ENCODE measurements at places on chromosomes 7 and 10.
A peak's percentile ranks its signal among the peaks of the same experiment; 100 is the strongest.

- DNase-seq: no peak
Measured at GRCh38 chr7:130441408-130441869, 623 bp upstream of the CEP41 start.

DNA sequence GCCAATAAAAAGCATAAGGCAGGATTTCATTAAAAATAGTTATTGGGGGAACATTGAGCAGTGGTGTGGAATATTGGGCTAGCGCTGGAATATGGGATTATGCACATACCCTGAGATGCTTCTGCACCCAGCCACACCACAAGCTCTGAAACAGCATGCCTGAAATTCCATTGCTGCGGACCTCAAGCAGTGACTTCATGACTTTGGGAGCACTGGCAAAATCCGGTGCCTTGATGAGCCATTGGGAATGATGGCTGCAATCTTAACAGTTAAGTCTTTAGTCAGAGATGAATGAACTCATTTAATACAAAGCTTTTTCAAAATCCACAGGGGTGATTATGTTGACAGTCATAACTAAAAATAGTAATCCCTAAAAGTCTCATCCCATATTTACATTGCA, 274.7 kb upstream of the MTPN start:
- DNase-seq: no peak

DNA sequence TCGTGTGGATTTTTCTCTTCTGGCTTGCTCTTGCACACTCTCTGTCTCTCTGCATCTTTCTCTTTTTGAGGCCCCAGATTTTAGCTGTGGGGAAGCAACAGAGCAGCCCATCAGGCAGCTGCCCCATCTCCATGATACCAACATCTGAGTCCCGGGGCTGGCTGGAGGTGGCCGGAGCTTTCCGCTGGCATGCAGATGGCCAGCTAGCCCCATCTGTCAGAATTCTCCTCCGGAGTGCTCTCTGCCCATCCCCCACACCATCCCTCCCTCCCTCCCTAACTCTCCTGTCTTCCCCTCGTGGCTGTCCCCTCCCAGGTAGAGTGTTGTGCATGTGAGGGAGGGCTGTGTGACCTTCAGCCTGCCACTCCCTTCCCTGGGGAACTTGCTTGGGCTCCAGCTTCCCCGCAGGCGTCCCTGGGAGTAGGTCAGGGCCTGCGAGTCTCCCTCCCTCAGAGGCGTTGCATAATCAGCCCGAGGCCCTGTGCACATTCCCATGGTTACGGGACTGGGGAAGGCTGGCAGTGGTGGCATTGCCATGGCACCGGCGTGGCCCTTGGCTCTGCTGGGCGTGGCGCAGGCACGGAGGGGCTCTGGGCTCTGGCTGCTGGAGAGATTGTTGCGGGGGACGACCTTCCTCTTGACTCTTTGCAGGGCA, 24.7 kb downstream of the GHRHR start:
- DNase-seq: no peak

- no peak for DNase-seq
Measured at GRCh38 chr7:9189703-9190102, 756.3 kb downstream of the NXPH1 start.

DNA sequence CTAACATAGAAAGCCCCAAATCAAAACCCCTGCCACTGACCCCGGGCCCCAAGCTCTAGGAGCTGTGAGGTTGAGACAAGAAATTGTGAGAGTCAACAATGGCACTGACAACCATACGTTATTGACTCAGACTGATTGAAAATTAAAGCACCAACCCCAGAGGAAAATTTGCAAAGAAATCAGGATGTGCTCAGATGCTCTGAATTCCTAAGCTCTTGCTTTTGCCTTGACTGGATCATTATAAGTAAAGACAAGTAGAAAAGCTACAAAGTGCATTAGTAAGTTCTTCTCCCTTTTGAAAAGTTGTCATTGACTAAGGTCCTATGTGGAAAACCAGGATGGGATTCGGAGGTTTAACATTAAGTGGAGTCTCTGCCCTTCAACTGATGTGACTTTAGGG, 130.2 kb downstream of the SAMD9 start:
- no peak for DNase-seq

DNA sequence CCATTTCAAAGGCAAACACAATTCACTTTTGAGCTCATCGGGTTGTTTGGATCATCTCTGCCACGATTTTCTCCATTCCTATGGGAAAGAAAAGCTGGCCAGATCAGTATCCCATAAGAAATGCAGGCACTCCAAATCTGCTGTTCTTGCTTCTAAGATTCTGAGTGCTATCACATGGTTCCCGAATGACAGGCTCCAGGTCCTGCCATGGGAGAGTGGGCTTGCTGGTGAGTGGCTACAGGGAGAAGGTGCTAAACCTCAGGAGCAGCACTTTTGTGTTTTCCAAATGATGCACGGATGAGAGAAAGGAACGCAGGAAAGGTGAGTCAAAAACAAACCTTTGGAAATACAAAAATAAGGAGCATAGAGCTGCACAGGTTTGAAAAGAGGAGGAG, 32.1 kb downstream of the MTURN start:
- no peak for DNase-seq

DNA sequence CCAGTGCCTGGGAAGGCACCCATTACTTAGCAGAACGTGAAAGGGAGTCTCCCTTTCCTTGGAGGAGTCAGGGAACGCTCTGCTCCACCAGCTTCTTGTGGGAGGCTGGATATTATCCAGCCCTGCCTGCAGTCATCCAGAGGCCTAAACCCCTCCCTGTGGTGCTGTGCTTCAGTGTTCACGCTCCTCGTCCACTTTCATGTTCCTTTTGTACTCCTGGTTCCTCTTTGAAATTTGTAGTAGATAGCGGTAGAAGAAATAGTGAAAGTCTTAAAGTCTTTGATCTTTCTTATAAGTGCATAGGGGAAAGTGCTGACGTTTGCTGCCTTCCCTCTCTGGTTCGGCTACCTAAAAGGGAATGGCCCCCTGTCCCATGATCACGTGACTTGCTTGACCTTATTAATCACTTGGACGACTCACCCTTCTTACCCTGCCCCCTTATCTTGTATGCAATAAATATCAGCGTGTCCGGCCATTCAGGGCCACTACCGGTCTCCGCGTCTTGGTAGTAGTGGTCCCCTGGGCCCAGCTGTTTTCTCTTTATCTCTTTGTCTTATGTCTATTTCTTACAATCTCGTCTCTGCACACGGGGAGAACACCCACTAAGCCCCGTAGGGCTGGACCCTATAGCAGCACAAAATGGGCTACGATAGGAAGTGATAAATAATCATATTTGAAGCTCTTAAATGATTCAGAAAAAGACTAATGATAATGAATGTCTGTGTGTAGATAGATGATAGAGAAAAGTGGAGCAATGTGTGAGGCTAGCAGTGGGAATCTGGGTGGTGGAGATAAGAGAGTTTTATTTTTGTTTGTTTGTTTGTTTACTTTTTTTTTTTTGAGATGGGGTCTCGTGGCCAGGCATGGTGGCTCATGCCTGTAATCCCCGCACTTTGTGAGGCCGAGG, 5.8 kb upstream of the ESYT2 start:
- no peak for DNase-seq

GRCh38 chr7:44705434-44705833, 43.2 kb upstream of the ZMIZ2 start:
- DNase-seq: no peak

- DNase-seq: no peak
Measured at GRCh38 chr10:22693371-22693784, 21.0 kb downstream of the PIP4K2A start.

DNA sequence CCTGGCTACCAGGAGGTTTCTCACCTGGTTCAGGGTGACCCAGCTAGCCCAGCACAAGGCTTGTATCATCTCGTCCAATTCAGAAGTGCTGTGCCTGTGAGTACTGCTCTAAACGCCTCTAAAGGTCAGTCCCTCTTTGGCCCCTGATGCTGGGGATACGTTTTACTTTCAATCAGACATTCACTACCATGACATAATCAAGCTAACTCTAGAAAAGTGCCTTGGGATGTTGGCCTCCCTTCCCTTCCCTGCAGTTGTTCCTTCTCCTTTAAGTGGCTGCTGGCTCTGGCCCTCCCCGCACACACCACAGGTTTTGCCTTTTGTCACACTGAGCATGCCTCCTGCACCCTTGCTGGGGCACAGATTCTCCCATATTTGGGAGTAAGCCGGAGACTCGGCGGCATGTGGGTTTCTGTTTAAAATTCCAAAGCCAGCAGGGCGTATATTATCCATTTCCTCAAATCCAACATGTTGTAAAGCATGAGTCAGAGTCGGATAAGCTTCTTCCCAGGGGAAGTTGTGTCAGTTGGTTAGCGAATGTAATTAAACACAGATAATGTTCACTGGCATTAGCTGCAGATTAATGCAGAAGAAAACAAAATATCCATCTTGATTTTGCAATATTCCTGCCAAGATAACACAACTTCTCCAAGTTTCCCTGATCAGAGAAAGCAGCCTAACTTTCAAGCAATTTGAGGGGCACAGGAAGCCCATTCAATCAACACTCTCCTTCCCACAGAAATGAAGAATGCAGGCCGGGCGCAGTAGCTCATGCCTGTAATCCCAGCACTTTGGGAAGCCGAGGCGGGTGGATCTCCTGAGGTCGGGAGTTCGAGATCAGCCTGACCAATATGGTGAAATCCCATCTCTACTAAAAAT, 31.8 kb upstream of the VCL start:
- peak; percentile 80 for DNase-seq

DNA sequence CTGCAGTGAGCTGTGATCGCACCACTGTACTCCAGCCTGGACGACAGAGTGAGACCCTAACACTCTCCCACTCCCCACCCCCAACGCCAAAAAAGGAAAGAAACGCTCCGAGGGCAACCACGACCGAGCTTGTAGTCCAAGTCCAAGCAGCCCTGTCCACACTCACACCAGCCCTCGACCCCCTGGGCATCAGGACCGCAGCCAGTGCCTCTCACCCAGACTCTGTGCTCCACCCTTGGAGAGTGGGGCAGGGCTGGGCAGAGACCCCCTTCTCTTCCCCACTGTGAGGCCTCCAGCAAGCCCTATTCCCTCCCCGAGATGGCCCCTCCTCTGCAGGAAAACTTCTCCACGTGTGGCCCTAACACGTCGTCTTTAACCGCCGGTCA, 82.6 kb downstream of the FOXL3 start:
- no peak for DNase-seq

DNA sequence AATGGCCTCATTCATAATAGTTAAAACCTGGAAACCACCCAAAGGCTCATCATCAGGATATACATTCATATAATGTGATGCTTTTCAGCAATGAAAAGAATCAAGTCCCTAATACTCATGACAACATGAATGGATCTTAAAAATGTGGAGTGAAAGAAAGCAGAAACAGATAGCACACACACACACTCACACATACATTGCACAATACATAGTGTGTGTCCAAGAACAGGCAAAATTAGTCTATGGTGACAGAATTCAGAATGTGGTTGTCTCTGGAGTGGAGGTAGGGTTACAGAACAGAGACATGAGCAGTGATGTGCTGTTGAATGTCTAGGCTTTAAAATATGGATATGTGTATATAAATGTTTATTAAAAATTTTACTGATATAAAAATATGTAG, 419.9 kb upstream of the PCDH15 start:
- DNase-seq: no peak

DNA sequence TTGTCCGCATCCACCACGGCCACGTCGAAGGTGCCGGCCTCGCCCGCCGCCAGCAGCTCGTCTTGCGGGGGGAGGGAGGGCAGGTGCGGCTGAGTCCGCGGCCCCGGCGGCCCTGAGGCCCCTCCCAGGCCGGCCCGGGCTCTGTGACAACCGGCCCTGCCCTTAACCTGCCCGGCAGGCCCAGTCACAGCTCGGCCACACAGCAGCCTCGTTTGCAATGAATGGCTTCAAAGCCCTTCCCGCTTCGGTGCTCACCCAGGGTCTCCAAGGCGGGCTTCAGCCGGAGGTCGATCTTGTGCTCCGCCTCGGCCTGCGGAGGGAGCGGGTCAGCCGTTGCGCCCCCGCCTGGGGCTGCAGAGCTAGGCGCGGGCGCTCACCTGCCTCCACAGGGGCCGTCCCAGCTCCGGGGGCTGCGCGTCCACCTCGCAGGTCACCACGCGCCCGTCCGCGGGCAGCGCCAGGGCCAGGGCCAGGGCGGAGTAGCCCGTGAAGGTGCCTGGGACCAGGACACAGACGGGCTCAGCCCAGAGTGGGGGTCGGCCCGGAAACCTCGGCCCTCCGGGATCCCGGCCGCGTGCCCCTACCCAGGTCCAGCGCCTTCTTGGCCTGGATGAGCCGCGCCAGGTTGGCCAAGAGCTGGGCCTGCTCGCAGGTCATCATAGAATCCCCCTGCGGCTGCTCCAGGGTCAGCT, 928 bp downstream of the COMTD1 start:
- DNase-seq: no peak

GRCh38 chr7:150448789-150449147, 1.7 kb upstream of the GIMAP8 start:
- no peak for DNase-seq

DNA sequence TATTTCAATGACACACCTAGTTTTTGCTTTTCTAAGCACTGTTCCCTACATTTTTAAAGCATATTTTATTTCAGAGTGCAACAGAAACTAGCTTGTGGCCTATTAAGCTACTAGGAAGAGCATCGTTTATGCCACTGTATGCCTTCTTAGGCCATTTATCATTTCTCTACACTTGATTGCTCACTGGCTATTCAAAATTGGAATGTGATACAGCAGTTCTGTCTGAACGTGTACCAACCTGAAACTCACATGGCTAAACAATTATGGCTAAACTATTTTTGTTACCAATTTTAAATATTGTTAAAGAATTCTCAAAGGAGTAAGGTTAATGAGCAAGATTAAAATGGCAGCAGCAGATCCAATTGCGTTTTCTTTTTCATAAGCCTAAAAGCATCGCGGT, 105.2 kb downstream of the GSAP start:
- no peak for DNase-seq

- DNase-seq: no peak
Measured at GRCh38 chr10:92298487-92298886, 7.5 kb downstream of the MARCHF5 start.

- DNase-seq: no peak
Measured at GRCh38 chr10:8112230-8112905, 57.9 kb downstream of the GATA3 start.

GRCh38 chr7:70539617-70540016, 592.3 kb upstream of the GALNT17 start:
- DNase-seq: no peak

GRCh38 chr10:78528749-78529204, 495.1 kb downstream of the RPS24 start:
- DNase-seq: no peak

DNA sequence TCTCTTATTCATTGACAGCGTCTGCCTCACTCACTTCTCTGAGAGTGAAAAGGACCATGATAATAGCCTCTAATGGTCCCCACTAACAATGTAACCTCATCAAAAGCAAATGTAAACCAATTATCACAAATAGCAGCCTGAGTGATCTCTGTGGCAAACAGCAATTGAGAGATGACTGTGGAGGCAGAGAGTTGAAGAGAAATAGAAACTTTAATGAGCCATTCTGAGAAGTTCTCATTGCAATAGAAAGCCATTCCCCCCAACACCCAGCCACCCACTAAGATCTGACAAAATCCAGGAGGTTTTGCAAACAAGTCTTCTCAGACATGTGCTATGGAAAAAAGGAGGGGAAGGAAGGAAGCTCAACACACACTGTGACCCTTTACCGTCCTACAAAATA, 44.2 kb upstream of the RNF148 start:
- no peak for DNase-seq

GRCh38 chr7:126718419-126718818, 534.3 kb downstream of the GRM8 start:
- DNase-seq: no peak

- no peak for DNase-seq
Measured at GRCh38 chr10:28220811-28221210, 82.1 kb downstream of the MPP7 start.

Measured in thoracic aorta (tissue), 2 donors.